NCI-H345 (cell line): ENCODE measurements at places on chromosomes 7 and 10.

- DNase-seq, result no peak
Measured at GRCh38 chr10:34780818-34781380, 34.2 kb downstream of the PARD3 start.

GRCh38 chr10:42111661-42112330, 526.6 kb downstream of the ZNF33B start:
- DNase-seq, result no peak

DNA sequence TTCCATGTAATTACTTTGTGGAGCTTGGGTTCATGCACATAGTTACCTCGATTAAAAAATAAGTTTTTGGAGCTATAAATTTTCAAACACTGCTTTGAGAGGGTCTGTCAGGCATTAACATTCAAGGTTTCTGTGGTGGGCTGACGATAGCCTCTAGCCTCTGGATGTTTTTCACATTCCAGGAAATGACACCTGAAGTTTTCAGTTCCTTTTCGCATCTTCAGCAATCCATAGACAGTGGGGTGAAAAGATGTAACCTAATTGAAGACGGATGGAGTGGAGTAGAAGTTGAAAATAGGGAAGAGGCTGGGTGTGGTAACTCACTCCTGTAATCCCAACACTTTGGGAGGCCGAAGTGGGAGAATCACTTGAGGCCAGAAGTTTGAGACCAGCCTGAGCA, 197.7 kb downstream of the AUTS2 start:
- DNase-seq, result no peak

DNA sequence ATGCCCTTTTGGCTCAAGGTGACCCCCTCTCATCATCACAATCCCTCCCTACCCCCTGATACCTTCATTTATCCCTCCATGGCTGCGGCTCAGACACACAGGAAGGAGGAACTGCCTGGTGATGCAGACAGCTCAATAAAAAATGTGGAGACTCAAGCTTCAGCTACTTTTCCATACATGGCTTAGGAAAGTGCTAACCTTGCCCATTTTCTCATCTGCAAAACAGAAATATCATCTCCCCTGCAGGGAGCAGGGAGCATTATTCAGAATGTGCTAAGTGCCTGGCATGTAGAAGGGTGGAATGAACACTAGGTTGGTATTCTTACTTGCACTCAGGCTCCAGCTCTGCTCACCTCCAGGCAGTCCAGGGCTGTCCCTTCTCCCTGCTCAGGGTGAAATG, 23.8 kb downstream of the CXCL12 start:
- DNase-seq, result no peak

DNA sequence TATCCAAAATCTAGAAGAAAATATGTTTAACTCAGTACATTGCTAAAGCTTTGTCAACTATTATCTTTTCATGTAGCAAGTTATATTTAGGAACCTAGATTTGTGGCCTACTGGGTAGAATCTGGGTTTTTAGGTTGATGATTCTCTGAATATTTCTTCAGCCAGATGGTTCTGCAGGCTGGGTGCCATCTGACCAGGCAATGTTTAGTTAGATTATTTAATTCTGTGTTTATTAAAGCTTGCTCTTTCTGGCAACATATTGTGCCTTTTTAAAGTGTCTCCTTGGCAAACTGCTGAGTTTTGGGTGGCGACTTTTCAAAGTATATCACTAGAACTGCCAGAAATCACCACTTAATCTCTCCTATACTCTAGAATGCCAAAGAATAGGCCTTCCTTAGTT, 114.1 kb downstream of the LHFPL3 start:
- no peak for DNase-seq

GRCh38 chr10:88116481-88116880, 253.1 kb downstream of the PTEN start:
- DNase-seq, result no peak

GRCh38 chr10:48459270-48460150, 145.4 kb downstream of the ARHGAP22 start:
- no peak for DNase-seq

- DNase-seq, result no peak
Measured at GRCh38 chr7:77629797-77630196, 66.5 kb upstream of the RSBN1L start.
